ENCODE measurements at places on chromosomes 5 and 9.

DNA sequence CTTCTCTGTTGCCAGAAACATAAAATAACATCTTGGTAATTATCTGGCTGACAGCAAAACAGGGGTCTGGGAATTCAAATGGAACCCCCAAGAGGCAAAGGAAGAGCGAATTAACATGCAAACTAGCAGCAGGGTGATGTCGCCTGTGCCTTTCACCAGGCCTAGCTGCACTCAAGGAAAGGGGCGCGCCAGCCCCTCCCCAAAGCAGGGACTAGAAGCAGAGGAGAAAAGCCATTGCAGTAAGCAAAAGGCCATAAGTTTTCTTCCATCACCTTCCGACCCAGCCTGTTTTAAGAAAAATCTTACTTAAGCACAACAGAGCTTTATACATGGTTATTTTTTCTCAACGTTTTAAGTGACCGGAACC, 539 bp downstream of the POC5 start:
- DNase-seq = no peak

- no peak for DNase-seq
These were observed 187.0 kb downstream of the FANCC start for GRCh38 chr9:95130484-95130883.

DNA sequence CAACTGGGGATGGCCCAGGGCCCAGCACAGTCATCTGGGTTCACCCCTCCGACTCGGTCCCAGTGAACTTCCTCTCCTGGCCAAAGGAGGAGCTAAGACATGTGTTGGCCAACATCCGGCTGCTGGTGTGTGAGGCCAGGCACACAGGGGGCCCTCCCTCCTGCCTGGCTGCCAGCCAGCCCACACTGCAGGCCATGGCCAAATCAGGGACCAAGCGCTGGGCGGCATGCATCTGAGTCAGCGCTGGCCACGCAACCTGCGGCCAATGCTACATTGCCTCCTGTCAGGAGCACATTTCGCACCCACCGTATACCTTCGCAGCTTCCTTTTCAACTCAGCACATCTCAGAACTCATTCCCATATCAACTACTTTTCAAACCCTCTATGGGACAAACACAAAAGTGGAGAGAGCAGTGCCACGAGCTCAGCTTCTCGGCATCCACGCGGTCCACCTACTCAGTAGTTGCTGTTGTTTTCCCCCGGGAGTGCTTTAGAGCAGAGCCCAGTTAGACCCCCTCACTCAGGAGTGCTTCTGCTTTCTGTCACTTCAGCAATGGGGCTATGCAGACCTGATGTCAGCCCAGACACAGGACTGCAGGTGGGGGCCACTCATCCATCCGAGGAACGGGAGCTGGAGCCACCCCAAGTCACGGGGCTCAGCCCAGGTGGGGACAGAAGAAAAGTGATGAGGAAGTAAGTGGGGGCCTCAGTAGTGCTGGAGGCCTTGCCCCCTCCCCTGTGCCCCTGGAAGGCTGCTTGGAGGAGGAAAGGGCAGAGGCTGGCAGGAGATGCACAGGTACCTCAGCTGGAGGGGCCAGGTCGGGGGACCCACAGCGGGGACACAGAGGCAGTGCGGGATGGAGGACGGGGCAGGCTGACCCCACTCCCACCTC, 13.9 kb downstream of the NINJ1 start:
- no peak for DNase-seq

DNA sequence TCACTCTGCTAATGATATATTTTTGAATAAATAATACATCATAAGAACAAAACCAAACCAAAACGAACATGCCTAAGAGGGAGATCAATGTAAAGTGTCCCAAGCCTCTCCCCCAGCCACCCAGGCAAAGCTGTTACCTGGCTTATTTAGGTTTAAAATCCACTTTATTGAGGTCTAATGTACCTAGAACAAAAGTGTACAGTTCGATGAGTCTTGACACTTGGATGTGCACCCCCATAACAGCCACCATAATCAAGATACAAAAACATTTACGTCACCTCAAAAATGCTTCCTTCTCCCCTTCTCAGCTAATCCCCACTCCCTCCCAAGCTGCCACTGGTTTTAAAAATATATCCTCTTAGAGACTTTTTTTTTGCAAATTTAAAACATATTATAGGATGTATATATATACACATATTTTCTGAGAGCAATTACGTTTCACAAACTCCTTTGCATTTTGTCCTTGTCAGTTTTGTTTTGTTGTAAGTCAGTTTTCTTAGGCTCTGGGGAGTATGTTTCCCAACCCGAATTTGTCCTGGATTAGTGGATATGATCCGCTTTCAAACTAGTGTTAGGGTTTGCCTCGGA, 8.3 kb upstream of the NKX2-5 start:
- DNase-seq = no peak

- no peak for DNase-seq
These were observed 14.8 kb downstream of the SPTLC1 start for GRCh38 chr9:92100237-92100911.

- no peak for DNase-seq
These were observed 249.2 kb upstream of the ANKRD55 start for GRCh38 chr5:56482363-56482762.

DNA sequence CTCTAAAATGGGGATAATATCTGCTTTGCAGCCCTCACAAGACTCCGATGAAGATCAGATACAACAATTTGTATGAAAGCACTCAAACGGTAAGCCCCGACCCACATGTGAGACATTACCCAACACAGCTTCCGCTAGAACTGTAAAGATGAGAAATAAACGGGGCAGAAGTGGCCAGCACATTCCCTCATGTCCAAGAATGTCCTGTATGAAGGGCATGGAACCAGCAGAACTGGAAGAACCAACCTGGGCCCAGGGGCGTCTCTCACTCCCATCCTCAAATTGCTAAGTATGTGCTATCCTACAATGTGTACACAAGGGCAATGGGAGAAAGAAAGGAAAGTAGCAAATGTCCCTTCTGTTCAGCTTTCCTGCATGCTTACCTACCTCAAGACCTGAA, 33.0 kb downstream of the CCDC125 start:
- DNase-seq = no peak

DNA sequence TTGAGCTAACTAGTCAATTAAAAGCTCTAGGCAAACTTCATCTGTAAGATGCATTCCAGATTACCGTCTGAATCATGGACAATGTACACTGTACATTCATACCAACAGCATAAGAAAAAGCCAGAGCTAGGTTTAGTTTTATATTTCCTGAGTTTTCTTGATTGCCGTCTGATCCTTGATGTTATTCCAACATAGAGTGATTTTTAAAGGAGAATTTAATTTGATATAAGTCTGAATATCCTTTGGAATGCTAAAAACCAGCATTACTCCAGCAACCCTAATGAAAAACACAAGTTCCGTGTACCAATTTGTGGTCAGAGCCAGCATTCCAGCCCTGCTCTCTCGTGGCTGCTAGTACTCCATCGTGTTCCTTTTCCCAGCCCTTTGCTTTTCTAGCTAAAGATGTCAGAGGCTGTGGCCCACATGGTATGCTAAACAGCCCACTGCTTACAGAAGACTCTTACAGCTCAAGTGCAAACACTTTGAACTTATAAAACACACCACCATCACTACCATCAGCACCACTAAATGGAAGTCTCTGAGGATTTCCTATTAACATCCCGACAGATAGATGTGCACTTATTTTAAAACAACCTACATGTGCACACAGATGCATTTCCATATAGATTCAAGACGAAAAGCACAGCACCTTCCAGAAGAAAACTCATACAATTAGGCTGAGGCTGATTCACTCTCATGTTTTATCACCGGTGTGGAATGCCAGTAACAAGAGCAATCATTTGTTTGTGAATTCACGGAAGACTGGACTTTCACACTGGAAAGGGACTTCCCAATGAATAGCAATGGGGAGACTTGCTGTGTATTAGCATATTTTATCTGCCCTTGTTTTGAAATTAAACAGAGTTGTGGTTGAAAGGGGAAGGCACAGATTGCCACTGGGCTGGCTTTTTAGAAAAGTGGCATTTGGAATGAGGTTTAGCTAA, 246.9 kb upstream of the GAS1 start:
- DNase-seq = no peak

GRCh38 chr5:174837919-174838902, 113.8 kb downstream of the MSX2 start:
- no peak for DNase-seq

GRCh38 chr5:40568548-40568947, 111.2 kb upstream of the PTGER4 start:
- no peak for DNase-seq

Data from T-helper 1 cell (primary cell).